ENCODE measurements at places on chromosomes 7 and 10.
A peak's percentile ranks its signal among the peaks of the same experiment; 100 is the strongest.

- no peak for DNase-seq
Measured at GRCh38 chr10:80870282-80870681, 332.6 kb downstream of the SH2D4B start.

DNA sequence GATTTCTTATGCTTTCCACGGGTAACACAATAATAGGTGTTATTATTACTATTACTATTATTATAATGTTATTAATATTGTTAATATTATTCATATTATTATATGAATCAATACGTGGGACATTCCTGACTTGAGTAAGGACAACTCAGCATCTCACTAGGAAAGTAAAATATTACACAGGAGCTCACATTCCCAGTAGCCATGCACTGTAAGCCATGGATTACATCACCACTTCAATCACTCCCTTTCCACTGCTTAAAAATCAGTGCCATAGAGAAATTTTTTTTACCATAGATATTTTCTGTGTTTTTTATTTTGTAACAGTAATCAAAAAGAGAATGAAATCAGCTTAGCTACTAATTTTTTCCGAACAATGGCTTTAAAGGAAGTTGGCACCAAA, 68.5 kb upstream of the DGKI start:
- no peak for DNase-seq

- DNase-seq, result peak; percentile 19
Measured at GRCh38 chr7:137880432-137880831, 33.7 kb upstream of the DGKI start.

GRCh38 chr7:71739520-71740173, 607.7 kb downstream of the GALNT17 start:
- DNase-seq, result no peak

DNA sequence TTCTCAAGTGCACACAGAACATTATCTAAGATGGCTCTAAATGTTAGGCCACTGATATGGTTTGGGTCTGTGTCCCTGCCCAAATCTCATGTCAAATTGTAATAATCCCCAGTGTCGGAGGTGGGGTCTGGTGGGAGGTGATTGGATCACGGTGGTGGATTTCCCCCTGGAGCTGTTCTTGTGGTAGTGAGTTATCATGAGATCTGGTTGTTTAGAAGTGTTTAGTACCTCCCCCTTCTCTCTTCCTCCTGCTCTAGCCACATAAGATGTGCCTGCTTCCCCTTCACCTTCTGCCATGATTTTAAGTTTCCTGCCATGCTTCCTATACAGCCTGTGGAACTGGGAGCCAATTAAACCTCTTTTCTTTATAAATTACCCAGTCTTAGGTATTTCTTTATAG, 11.2 kb upstream of the GSTK1 start:
- no peak for DNase-seq

- no peak for DNase-seq
Measured at GRCh38 chr10:88271761-88272543, 311.2 kb downstream of the RNLS start.

GRCh38 chr7:142833174-142834048, 21.5 kb upstream of the EPHB6 start:
- DNase-seq, result no peak

- no peak for DNase-seq
Measured at GRCh38 chr10:72310636-72311035, 36.9 kb downstream of the DDIT4 start.

- DNase-seq, result peak; percentile 76
Measured at GRCh38 chr10:100510533-100511308, 8.9 kb downstream of the SEC31B start.

DNA sequence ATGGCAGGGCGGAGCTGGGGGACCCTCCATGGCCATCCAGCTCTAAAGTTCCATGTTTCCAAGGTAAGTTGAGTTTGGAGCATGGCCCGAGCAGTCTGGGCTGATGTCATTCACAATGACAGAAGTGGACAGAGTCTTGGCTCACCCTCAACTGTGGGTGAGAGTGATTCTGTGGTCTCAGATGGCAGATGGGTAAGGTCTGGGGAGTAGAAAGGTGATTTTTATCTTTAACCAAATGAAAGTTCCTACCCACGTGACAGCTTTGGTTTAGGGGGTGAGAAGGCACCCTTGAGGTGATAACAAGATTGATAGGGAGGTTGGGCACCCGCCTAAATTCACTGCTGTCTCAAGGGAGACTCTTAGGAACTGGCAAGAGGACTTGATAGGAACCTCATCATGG, 57.6 kb upstream of the PDZD8 start:
- no peak for DNase-seq

DNA sequence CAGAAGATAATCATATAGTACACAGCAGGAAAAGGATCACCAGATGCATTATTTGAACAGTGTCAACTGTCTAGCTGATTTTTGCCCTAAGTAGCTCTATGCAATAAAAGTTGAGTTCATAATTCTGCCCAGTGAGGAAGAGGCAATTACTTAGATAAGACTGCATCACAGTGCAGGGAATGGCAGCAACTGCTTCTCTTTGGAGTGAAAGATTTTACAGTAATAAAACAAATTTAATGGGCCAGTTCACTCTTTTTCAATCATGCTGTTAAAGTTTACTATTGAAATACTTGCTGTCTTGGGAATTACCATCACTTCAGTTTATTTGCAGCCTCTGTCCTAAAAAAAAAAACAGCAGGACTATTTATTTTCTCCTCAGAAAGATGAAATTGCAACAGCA, 907.9 kb downstream of the ANKRD7 start:
- DNase-seq, result no peak
